ENCODE measurements at places on chromosomes 3 and 15.

DNA sequence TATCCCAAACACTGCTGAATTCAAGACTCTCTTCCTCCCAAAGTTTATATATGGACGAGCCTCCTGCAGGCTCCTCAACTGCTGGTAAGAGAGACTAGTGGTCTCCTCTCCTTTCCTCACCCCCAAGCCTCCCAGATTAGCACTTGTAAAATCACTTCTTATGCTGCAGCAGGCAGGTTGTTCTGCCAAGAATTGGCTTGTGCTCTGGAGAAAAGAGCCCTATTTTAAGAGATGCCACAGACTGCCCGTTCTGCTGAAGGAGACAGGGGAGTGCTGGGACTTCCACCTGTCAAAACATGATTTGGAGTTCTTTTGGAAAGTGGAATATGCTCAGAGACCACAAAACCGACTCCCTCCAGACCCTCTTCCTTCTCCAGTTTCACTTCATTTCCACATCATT is 230.9 kb upstream of the EIF1B start:
- no peak for DNase-seq

- no peak for DNase-seq
Observed at GRCh38 chr3:46619845-46620778, 7.8 kb downstream of the FAM240A start.

- peak; percentile 67 for DNase-seq
Observed at GRCh38 chr3:112074616-112075497, 11.3 kb upstream of the C3orf52 start.

DNA sequence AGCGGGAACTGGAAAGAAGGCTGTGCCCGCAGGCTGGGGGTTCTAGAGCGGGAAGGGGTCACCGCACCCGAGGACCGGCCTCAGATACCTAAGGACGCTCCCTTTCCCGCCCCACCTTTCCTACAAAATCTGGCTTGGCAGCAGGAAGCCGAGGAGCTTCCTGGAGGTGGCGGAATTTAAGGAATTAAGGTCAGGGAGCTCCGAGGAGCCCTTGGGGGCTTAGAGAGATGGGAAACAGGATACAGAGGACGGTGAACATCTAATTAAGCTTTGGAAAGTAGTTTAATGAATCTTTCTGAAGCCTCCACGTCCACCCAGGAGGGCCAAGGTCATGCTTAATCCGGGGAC is 507 bp upstream of the AP3B2 start:
- DNase-seq: no peak

- peak; percentile 11 for DNase-seq
Observed at GRCh38 chr15:52254391-52254790, 41.2 kb downstream of the MYO5C start.

DNA sequence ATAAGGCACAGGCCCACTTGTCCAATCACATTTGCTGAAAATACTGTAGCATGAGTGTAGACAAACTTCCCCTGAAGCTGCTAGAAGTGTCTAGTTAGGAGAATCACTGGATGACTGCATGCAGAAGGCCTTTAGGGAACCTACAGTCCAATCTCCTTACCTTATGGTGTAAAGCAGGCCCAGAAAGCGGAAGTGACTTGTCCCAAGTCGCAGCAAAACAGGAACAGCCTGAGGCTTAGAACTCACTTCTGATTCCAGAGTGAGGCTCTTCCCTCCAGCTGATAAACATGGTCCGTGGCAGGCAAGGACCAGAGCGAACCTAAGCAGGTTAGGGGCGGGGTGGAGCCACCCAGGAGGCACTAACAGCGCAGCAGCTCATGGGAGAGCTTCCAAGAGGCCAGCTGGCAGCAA is 2.5 kb downstream of the GRAMD2A start:
- no peak for DNase-seq

DNA sequence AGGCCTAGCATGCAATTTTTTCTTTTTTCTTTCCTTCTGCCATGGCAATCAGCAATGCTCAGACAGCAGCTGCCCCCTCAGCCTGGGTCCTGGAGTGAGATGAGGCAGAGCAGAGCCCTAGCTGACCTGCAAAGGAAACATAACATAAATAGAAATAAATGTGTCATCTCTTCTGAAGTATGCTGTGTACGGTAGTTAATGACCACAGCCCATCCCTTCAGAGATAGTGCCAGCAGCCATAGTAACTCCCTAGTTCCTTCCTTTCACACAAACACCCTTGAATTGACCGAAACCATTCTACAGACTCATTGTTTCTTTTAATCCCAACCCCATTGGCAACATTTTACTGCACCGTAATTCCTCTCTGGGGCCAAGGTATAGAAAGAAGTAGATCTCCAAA is 8.4 kb upstream of the CD47 start:
- no peak for DNase-seq

GRCh38 chr3:25785826-25786225 is 2.6 kb upstream of the NGLY1 start:
- peak; percentile 64 for DNase-seq

DNA sequence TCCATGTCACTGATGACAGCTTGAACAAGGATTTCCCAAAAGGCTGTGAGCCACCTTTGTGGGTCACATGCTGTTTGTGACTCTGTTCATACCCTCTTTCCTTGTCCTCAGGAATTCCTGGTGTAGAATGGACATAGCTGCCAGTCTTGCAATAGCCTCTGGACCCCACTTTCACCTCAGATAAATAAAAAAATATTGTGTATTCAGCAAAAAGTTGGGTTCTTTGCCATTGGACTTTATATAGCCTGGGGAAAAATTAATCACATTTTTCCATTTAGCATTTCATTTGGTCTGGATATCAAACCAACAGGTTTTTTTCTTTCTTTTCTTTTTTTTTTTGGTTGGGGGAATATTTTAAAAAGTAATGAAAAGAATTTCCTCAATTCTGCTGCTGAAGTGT is 144.8 kb downstream of the PDCD6IP start:
- DNase-seq: no peak

- DNase-seq: peak; percentile 14
Observed at GRCh38 chr15:51223771-51224229, 114.6 kb downstream of the CYP19A1 start.

DNA sequence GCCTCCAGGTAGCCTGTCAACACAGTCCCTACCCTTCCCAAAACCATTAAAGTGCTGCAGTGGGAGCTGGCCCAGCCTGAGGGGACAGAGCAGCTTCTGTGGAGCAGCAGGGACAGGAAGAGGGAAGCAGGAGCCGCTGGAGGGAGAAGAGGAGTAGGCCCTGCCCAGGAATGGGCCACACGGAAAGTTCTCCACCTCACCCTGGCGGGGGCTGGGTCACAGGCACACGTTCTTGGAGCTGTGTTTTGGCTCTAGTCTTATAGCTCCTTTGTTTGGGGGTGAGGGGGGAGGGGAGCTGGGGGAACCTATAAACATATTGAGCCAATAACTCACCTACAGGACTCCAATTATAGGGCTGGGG is 508.6 kb downstream of the SHQ1 start:
- no peak for DNase-seq

GRCh38 chr3:79366414-79366813 is 401.4 kb downstream of the ROBO1 start:
- no peak for DNase-seq

Data from RKO (cell line).